ENCODE measurements at places on chromosomes 12 and 14.

- no peak overlapping the region for H3K4me3 ChIP-seq
- peaks cover 8% of the 10 kb centered on the region for H3K36me3 ChIP-seq
- DNase-seq, result no peak
- H3K27ac ChIP-seq, result no peak overlapping the region
These were observed 52.5 kb downstream of the KIAA0586 start for GRCh38 chr14:58479975-58480374.

DNA sequence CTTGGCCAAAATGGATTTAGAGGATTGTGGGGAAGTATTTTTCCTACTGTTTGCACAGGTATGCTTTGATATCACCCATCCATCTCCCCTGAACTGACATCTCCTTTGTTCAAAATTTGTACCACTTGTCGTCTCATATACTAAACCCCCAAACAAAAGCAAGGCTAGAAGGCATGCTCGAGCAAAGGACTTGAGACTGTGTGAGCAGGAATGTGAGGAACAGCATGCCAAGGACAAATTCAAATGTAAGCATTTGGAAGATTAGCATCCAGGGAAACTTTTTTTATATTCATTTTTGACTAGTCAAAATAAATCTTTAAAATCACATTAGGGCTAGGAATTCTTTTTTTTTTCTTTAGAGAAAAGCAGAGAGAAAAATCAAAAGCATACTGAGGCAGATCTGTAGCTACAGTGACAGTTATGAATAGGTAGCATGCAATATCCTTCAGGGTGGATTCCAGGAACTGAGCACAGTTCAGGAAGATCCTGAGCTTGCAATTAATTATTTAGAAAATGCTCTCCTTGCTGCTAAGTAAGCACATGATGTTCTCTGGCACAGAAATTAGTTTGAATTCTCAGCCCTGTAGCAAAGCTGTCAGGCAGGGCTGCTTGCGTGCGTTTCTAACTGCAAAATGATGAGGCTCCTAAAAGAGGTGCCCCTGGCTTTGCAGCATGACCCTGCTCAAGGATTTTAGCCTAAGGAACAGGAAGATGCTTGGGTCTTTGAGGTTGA lies 327.7 kb downstream of the LRIG3 start:
- no peak for DNase-seq
- no peaks in the 10 kb centered on the region for H3K27me3 ChIP-seq
- no peak overlapping the region for H3K4me3 ChIP-seq
- H3K4me1 ChIP-seq, result peaks cover 10% of the 10 kb centered on the region
- no peak overlapping the region for H3K27ac ChIP-seq

- no peak overlapping the region for H3K27ac ChIP-seq
- H3K36me3 ChIP-seq, result no peaks in the 10 kb centered on the region
- no peaks in the 10 kb centered on the region for H3K27me3 ChIP-seq
- DNase-seq, result no peak
- no peak overlapping the region for H3K4me3 ChIP-seq
These were observed 1.6 kb downstream of the AMN1 start for GRCh38 chr12:31727192-31727591.

GRCh38 chr12:51926064-51926632 lies 18.8 kb downstream of the ACVRL1 start:
- peaks cover 6% of the 10 kb centered on the region for H3K4me1 ChIP-seq
- H3K27me3 ChIP-seq, result peaks cover 20% of the 10 kb centered on the region
- no peaks in the 10 kb centered on the region for H3K36me3 ChIP-seq

DNA sequence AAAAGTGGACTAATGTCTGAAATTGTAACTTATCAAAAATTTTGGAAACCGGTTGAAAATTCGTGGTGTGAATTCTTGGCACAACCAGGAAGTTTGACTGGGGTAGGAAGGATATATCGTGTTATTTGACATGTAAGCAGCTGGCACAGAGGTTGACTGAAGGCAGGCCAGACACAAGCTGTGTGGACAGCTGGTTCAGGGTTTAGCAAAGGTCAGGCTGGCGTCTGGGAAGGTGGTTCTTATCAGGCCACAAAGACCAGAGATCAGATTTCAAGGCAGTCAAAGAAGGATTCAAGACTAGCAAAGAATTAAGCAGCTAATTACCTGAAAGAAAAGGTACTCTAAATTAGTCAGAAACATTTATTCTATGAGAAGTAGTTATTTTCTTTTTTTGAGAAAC lies 450.2 kb upstream of the MDGA2 start:
- H3K27me3 ChIP-seq, result no peaks in the 10 kb centered on the region
- H3K27ac ChIP-seq, result no peak overlapping the region
- peak; percentile 74 for DNase-seq
